ENCODE measurements at places on chromosomes 7 and 10. TPM values are rescaled to one million over a fixed set of nuclear protein-coding genes. Genes with fewer than 3 reads are reported as not detected.

Gene SAMD8
- total RNA-seq = 29.6 TPM

Gene UPF2
- 10.0 TPM for total RNA-seq

Gene FAM237B
- not detected for total RNA-seq

Gene STOX1
- 0.28 TPM for total RNA-seq

Gene ELAPOR2
- 2.2 TPM for total RNA-seq

DNA sequence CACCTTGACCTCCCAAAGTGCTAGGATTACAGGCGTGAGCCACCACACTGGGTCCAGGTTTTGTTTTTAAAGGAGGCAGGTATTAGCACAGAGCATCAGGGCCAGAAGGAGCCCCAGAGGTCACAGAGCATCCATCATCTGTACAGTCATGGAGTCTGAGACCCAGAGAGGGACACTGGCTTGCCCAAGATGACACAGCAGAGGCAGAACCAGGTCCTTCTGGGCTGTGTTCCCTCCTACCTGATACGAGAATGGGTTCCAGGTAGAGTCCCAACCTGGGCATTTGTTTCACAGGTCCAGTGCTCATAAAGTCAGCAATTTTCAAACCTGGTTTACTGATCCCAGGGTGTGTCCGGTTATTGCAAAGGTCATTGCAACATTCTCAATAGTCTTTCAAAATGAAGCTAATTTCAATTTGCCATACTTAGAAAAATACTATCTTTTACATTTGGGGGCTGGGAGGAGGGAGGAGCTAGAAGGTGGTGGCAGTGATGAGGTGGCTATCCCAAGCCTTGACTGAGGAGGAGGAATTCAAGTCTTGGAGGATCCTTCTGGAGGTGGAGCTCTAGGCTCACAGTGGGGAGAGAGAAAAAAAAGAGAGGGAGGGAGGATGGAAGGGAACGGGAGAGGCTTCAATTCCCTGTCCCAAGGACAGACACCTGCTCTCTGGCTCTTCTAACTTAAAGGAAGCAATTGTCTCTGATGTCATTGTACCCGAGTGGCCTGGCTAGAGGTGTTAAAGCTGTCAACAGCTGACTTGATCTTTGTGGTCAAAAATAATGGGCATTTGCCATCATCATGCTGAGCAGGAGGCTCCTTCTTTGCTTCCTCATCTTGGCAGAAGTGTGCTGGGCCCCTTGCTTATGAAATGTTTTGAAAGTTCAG is 8.1 kb downstream of the MXI1 start:
- ATAC-seq = no peak

- no peak for ATAC-seq
Observed at GRCh38 chr7:5390918-5391317, 32.7 kb downstream of the TNRC18 start.

DNA sequence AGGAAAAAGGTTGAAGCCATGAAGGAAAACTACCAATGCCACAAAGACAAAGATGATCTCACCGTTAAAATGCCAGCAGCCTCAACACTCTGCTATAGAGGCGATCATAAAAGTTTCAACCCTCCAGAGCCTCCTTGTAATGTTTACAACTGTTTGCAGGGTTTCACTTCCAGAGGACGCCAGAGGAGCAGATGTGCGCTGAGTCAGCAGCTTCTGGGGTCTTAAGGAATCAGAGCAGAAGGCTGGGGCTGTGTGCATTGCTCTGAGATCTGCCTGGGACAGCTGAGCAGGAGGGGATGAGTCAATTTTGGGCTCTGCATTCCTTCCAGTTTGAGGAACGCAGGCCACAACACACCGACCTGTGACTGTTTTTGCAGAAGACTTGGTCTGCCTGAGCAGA is 98.3 kb downstream of the TMEM130 start:
- no peak for ATAC-seq

DNA sequence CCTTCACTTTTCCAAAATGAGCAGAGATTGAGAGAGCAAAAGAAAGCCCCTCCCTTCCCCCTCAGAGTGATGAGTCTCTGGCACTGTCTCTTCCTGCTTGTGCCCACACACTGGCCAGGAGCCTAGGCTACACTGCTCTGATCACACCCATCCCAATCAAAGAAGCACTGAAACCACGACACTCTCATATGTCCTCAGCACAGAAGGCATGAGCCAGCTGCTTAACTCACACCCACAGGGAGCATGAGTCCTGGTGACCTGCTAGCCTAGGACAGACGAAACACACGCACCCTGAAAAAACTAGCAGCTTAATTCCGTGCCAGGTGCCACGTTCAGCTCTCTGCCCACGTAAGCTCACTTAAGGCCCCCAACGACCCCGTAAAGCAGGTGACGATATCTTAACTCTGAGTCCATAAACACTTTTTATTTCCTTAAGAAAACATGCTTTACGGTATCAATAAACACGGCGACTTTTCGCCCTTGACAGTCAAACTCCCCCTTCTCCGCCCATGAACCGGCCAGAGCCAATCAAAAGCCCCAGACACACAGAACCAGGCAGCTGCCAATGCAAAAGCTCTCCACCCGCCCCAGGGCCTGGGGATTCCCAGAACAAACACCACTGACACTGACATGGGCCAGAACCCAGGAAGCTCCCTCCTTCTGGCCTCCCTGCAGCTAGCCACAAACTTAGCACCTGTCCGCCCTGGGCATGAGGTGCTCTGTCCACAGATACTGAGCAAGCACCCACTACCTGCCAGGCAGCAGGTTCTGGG is 69.0 kb downstream of the TNRC18 start:
- peak; percentile 83 for ATAC-seq

DNA sequence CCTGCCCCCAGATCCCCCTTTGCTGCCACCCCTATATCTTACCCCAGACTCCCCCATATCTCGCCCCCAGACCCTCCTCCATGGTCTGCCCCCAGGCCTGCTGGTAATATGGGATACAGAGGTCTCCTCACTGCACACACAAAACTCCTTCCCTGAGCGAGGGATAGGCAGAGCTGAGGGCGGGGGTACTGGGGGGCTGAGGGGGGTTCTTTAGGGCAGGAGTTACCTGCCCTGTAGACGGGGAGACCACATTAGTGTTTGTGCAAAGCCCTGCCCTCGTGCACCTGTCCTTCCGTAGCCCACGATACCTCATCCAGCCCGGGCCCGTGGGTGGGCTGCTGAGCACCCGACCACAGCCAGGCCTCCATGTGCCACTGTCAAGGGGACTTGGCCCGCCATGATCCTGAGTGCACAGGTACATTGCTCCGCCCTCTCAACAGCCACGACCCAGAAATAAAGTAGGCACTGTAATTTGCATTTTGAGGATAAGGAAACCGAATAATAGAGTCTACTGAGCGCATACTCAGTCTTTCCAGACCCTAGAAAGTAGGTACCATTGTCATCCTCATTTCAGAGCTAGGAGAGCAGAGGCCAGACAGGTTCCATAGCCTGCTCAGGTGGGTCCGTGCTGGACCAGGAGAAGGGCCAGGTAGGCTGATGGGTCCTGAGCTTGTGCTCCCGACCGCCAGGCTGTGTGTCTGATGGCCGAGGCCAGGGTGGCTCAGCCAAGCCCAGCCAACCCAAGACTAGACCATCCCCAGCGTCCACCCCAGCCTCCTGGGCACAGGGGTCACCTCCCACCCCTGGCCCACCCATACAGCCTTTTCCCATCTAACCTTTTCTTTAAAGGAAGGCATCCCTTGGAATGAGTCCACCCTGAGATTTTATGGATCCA is 115.2 kb downstream of the LHPP start:
- no peak for ATAC-seq

GRCh38 chr7:157683747-157684156 is 346.9 kb downstream of the DNAJB6 start:
- no peak for ATAC-seq

DNA sequence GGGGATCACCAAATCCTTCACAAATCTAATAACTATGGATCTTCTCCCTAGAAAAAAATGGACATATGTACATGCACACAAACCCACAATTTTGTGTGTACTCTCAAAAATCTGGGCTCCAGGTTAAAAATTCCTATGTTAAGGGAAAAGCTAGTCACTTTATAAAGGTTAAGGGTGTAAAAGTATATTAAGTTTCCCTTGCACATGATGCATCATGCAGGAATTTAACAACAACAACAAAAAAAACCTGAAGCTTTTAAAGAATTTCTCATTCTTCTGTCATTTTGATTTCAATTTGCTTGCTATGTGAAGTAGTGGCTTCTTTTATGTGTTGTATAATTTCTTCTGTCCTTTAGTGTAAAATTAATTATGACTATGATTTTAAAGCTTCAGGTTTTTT is 123.7 kb downstream of the CNOT4 start:
- no peak for ATAC-seq

GRCh38 chr7:78529392-78529791 is 730.8 kb downstream of the PHTF2 start:
- no peak for ATAC-seq

GRCh38 chr10:89458291-89458690 is 43.9 kb downstream of the IFIT5 start:
- no peak for ATAC-seq

DNA sequence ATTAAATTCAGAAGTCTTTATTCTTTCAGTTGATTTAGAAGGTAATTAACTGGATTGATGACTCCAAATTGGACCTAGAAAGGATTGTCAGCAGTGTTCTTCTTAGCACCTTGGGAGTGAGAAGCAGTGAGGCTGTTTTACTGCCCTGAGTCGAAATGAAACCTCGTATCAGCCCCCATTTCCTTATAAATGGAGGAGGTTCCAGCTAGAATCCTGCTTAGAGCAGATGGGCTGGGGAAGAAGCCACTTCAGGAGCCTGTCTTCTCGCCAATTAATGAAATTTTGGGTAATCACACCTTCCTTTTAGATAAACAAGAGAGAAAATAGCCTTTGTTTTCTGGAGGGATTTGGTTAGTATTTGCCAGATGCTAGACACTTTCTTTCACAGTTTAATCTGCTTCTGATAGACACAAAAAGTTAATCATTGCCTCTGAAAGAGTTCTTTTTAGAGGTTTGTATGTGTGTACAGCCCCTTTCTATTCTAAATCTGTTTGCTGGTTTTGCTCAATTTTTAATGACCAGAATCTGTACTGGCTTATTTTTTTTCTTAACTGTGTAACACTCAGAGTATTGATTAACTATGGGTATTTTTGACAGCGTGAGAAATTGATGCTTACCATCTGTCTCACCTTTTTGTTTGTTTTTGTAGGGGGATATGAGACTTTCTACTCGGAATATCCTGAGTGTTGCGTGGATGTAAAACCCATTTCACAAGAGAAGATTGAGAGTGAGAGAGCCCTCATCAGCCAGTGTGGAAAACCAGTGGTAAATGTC is 4.6 kb downstream of the DUSP5 start:
- ATAC-seq = no peak

GRCh38 chr7:158468181-158468580 is 119.4 kb downstream of the PTPRN2 start:
- ATAC-seq = no peak

DNA sequence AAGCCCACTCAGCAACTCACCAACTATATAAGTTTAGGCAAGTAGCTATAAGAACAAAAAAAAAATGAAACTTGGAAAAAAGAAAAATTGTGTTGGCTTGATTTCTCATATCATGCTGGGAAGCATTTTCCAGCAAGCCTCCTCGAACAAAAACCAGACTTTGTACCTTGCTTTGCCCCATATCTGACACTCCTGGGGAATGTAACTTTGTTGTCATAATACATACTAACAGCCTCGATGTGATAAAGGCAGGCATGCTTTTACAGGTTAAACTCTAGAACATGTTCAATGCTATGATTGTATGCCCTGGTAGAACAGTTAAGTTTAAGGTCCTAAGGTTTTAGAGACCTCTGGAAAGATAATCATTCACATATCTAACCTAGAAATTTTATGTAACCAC is 11.6 kb downstream of the CFAP43 start:
- no peak for ATAC-seq
